ENCODE measurements at places on chromosomes 3 and 15.

- DNase-seq: no peak
These were observed 107.6 kb downstream of the IL20RB start for GRCh38 chr3:137065381-137065780.

GRCh38 chr3:48414376-48415250 lies 15.3 kb downstream of the PLXNB1 start:
- no peak for DNase-seq

DNA sequence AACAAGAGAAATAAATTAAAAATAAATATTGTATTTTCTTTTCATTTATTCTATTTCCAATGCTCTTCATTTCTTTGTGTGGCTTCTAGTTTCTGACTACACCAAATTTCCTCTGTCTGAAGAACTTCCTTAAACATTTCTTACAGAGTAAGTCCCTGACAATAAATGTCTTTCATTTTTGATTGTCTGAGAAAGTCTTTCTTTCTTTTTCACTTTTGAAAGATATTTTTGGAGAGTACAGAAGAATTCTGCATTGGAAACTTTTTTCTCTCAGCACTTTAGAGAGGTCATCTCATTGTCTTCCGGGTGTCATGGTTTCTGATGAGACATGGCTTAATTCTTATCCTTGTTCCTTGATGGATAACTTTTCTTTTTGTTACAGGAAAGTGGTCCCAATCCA lies 119.6 kb downstream of the MOBP start:
- no peak for DNase-seq

DNA sequence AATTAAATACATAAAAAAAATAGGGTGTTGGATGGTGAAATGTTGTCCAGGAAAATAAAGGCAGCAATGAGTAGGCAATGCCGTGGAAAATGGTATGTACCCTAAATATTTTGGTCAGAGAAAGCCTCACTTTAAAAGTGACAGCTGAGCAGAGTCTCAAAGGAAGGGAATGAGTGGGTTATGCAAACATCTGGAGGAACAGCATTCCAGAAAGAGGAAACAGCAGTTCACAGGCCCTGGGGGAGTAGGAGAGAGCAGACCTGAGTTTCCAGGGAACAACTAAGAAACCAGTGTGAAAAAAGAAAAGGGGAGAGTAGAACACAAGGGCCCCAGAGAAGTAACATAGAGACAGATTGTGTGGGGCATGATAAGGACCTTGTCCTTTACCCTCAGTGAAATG lies 230.0 kb upstream of the CNTN3 start:
- DNase-seq: no peak

GRCh38 chr3:101036213-101036618 lies 43.0 kb upstream of the ABI3BP start:
- DNase-seq: no peak

DNA sequence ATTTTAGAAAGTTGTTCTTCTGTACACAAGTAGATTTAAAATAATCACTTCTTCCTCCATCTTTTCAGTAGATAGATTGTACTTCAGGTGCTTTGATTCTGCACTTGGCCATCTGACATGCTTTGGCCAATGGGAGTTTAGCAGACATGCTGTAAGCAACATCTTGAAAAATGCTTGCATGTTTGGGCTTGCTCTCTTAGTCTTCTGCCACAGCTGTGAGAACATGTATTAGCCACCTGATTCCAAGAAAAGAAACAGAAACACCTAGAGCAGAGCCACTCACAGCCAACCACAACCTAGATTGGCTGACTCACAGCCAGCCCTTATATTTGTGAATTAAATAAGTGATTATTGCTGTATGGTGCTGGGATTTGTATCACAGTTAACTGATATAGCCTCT lies 70.2 kb upstream of the GADL1 start:
- DNase-seq: peak; percentile 9

GRCh38 chr3:11014253-11014652 lies 21.7 kb downstream of the SLC6A1 start:
- DNase-seq: no peak

DNA sequence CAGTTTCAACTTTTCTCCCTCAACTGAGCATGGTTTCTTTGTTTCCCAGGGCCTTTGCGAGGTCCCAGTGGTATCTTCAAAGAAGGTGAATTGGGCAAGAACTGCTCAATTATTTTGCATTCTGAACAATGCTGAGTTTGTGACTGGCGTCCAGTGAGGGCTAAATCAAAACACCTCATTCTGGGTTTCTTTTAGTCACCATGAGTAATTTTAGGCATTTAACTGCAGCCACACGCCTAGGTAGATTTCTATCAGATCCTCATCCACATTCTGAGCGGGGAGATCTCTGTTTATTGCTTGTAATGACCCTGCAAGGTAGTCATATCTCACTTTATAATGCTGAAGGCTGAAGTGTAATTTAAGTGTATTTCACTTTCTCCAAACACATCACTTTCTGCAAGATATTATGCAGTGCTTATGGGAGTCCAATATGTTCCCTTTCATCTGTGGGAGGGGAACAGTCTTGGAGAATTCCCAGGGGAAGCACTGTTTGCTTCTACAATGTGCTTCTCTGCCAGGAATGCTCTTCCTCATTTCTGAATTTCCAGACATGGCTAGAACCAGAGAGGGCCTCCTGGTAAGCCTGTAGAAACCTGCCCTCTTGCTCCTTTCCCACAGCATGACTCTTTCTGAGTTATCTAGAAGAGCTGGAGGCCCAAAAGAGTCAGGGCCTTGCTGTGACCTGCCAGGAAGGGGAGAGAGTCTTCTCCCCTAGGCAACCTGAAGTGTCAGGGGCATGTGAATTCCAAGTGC lies 91.7 kb downstream of the FRMD4B start:
- no peak for DNase-seq

GRCh38 chr3:53624061-53624857 lies 129.8 kb downstream of the CACNA1D start:
- no peak for DNase-seq

DNA sequence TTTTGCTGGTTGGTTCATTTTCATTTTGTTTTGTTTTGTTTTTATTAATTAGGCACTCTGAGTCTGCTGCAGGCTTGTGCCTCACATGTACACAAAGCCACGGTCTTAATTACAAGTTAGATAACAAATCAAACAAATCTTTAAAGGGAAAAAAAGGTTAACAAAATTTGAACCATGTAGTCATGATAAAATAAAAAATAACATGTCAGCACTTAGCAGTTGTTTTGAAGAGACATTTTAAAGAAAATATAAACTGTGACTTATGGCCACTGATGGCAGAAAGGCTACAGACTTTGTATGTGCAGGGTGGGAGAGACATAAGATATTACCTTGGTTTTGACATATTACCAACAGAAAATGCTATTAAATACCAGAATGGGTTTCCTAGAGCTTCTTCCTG lies 1035.4 kb downstream of the TUSC7 start:
- DNase-seq: no peak

DNA sequence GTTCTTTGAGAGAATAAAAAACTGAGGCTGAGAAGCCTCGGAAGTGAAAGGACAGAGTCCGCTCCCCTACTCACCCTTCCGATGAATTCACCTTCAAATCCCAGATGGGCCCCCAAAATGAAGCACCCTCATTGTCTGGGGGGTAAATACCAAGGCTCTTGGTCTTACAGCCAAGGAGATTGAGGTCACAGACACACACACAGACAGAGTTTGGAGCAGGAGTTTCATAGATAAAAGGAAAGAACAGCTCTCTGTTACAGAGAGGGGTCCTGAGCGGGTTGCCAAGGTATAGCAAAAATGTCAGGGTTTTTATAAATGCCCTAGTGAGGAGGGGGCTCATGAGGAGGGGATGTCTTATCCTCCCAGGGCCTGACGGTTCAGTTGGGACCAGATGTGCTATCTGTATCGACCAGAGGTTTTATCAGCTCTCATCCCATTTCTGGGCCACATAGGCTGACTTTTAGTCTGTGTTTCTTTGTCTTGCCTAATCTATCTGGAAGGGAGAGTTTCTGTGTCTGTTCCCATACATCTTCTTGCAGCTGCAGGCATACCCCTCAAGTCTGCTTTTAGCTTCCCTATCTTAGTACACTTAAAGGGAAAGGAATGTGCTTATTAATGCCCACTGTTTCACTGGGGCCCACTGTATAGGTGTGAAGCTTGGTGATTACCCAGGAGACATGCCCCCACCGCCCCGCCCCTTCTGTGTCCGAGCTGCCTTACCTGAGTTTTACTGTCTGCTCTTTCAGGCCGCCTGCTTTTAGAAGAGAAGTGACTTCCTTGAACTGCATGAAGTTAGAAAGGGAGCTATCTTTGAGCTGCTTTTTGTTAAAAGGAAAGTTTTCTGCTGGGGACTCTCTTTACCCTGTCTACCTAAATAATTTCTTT lies 66.8 kb upstream of the ATP11B start:
- no peak for DNase-seq

- DNase-seq: no peak
These were observed 29.4 kb upstream of the WNT5A start for GRCh38 chr3:55516392-55517030.

- no peak for DNase-seq
These were observed 339.1 kb downstream of the KCNH8 start for GRCh38 chr3:19487386-19487785.

DNA sequence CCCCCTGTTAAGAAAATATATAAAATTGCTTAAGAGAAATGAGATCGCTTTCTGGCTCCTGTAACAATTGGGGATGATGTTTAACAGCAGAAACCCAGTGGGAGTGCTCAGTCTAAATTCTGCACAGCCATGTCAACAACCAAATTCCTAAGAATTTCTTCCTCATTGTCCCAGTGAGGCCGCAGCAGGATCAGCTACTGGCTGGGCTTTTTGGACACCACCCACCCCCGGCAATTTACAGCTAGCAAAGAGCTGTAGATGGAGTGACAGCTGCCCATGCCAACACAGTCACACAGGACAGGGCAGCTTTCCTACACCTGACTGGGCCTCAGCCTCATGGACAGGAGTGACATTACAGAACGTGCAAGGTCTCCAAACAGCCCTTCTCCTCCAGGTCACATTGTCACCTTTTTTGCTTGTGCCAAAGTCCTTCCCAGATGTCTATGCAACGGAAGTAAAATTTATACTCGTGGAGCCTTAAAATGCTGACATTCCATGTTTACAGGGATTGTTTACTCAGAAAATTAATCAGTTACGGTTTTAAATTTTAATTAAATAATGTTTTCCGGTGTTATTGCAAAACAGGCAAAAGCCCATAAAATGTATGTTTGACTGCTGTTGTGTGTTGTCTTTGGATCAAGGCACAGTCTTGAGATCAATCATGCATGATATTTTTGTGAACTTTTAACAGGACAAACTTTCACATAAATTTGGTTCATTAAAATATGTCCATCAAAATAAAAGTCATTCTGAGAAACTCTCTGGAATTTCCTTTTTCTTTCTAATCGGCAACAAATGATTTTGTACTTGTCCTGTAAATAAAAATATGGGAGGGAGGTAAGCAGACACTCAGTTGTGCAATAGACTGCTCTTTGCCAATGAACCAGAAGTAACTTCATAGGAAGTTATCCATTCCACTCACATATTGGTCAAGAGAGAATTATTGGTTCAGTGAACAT lies 943.2 kb downstream of the MCTP2 start:
- no peak for DNase-seq

GRCh38 chr15:63517202-63517601 lies 12.8 kb downstream of the USP3 start:
- no peak for DNase-seq
